Pancreas (tissue), 10 donors: ENCODE measurements at places on chromosomes 7 and 10. TPM values are rescaled to one million over a fixed set of nuclear protein-coding genes. Genes with fewer than 3 reads are reported as not detected.

DNA sequence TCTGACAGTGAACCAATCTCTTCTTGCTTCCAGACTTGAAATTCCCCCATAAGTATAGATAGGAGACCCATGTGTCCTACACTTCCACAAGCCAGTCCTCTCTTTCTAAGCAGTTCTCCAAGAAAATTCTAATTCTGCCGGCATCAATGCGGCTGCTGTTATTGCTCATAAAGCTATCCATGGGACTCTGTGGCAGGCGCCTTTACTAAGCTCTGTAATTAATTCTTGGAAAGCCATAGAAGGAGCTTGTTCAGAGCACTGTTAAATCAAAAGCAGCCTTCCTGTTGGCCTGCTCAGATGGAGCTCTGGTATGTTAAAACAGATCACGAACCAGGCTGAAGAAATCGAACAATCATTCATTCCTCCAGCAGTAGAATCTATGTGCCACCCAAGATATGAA, 244.3 kb upstream of the NFE2L3 start:
- DNase-seq: no peak

DNA sequence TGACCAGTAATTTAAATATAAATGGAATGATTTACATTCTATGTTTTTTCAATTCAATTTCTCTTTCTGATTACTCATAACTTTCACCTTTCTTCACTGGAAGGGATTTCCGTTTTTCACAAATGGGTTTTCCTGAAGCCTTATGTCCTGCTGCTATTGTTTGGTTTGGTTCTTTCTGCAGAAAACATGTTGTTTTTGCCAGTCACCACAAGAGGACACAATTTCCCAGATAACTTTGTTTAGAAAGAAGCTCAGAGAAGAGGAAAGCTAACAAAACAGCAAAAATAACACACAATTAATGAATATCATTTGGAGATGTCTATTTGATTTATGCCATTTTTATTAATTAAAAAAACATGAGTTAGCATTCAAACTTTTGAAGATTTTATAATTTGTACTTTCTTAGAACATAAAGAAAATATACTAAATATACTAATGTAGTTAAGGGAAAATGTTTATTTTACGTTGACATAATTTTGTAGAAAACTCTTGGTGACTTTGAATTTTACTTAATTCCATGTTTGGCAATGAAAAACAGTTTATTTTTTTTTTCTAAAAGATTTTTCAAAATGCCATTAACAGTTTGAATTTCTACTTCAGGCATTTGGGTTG, 4.6 kb upstream of the TWIST1 start:
- DNase-seq: no peak

DNA sequence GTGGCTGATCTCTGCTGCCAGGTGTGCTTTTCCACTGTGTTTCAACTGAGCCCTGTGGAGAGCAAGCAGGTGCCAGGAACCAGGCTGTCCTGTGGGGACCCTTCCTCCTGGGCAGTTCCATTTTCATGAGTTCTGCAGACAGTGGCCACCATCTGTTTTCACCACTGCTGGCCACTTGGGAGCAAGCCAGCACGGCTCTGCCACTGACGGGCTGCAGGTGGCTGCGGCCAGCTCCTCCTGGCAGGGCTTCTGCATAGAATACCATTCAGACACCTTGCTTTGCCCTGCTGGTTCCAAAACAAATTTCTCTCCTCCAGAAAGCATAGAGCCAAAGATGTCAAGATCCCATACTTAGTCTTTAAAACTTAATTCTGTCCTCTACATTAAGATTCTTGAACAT, 48.3 kb downstream of the LANCL2 start:
- DNase-seq: no peak

Gene FGF8
- not detected for polyA plus RNA-seq

Gene KCNMA1
- 9.6 TPM for polyA plus RNA-seq

- DNase-seq: no peak
Measured at GRCh38 chr7:105890290-105890997, 14.0 kb upstream of the ATXN7L1 start.

GRCh38 chr10:28841625-28842024, 164.3 kb downstream of the BAMBI start:
- no peak for DNase-seq

Gene HOXA11
- polyA plus RNA-seq: not detected

DNA sequence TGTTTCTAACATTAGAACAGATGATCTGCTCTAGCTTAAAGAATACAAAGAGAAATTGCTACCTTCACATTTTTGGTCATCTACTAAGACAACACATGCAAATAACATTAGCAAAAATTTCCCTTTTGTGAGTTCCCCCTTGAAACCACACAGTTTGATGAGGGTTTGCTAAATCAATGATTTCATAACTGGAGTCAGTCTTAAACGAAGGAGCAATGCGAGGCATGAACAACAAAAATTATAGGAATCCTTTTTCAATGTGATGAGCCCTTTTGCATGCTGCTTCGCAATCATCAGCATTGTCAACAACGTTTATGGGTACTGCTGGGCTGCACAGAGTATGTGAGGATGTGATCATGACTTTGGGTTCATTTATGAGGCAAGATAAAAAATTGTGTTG, 286.4 kb downstream of the C7orf25 start:
- no peak for DNase-seq

Gene OR6V1
- not detected for polyA plus RNA-seq

- DNase-seq: no peak
Measured at GRCh38 chr10:44264244-44264643, 120.7 kb downstream of the CXCL12 start.

DNA sequence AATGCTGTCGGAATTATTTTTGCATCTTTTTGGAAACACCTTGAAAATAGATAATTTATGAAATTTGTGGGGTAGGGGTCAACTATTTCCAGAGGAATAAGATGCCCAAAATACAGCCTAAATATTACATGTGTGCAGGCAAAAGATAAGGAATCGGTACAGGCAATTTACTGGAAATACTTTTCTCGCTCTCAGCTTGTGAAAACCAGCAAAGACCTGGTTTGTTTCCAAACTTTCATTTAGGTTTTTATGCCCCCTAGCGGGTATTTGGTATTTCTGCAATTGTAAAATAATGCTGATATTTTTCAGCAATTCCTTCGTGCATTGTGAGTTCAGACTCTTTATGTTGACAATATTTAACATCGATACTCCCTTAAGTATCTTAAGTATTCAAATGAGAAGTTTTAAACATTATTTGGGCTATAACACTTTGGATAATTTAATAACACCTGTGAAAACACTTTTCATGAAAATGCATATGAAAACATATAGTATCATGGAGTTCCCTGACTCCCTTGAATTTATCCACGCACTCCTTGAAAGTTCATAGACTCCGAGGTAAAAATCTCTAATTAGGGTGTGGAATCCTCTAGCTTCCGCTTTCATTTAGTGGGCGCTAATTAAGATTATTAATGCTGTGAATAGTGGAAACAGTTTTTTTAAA, 132.4 kb downstream of the TSPAN12 start:
- no peak for DNase-seq

DNA sequence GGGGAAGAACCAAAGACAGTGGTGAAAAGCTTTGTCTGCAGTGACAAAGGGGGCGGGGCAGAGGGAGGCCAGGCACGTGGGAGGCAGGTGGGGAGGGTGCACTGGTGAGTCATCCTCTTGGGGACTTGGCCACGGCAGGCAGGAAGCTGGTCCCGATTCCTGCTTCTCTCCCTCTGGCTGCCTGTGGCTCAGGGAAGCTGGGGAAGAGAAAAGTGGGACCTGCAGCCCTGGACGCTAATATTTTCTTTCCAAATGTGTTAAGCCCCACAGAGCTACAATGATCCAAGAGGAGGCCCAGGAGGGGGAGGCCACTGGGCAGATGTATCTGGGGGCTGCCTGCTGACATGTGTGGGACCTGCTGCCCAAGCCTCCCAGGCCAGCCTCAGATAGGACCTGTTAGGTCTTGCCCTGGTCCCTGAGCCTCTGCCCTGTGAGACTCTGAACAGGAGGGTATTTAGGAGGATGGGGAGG, 231.8 kb downstream of the KCNMA1 start:
- peak; percentile 90 for DNase-seq

DNA sequence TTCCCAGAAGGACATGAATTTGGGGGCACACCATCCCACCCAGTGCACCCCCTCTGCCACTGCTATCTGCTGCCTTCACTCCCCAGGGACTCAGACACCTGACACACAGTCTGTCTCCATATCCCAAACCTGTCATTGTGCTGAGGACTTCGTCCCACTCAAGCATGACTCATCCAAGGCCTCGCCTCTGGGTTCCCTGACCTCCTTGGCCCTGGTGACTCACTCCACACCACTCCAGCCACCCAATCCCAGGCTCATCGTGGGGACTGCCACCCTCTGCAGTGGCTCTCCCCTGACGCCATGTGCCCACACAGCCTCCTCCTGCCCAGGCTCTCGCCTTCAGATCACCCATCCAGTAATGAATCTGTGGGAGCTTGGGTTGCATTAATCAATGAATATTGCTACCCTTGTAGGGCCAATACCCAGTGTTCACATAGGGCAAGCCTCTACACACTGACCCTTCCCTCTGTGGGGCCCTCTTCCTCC, 6.6 kb upstream of the INSIG1 start:
- peak; percentile 43 for DNase-seq

GRCh38 chr7:139562961-139563565, 39.6 kb downstream of the CLEC2L start:
- no peak for DNase-seq

DNA sequence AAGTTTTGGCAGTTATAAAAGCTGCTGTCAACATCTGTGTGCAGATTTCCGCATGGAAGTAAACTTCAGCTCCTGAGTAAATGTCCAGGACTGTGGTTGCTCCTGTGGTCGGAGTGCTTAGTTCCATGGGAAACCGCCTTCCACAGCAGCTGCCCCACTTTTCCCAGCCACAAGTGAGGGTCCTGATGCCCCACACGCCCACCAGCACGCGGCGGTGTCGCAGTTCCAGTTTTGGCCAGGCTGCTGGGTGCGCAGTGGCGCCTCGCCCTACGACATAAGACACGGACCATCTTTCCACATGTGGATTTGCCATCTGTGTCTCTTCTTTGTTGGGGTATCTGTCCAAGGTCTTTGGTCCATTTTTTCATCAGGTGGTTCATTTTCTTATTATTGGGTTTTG, 167.1 kb downstream of the DIP2C start:
- DNase-seq: no peak

DNA sequence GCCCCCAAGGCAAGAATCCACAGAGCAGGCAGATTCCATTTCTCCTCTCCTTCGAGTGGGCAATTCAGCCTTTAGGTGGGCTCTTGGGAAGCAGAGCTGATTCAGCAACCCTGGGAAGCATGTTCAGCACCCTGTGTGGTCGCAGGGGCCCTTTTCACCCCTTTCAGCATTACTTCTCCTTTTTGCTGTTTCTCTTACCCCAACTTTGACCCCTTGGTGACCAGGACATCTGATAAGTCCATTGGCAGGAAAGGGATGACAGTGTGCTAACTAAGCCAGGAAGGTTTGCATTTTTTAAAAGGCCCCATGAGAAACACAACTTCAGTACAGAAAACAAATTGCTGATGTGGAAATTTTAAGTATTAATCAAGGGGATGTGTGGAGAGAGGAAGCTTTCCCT, 283.7 kb upstream of the NRP1 start:
- no peak for DNase-seq

Gene DLX6
- polyA plus RNA-seq: 0.16 TPM

DNA sequence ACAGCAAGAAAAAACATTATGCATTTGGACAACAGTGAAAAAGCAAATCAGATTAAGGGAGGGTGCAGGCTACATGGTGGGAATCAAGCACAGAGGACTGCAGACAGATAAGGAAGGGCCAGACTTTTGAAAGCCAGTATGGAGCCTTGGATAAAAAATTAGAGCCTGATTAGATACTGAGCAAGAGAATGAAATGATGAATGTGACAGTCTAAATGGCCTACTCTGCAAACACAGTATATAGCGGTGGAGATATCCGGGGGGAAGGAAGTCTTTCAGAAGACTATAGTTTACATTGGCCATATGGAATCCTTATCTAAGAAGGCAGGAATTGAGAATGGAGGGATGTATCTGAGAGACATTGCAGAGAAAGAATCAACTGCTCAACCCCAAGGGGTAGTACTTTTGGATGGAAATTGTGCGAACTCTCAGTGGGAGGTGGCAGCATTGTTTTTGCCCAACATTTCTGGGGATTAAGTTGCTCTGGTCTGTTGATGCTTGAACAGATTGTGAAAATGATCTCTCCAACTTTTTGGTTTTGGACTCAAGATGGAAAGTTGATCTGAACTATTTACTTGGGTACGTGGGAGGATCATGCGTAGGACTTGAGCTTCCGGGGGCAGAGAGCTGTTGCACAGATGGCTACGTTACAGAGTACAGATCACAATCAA, 39.4 kb upstream of the CHCHD3 start:
- no peak for DNase-seq

- no peak for DNase-seq
Measured at GRCh38 chr7:124701955-124702354, 63.6 kb downstream of the GPR37 start.

- no peak for DNase-seq
Measured at GRCh38 chr10:60908896-60909295, 35.1 kb downstream of the RHOBTB1 start.

DNA sequence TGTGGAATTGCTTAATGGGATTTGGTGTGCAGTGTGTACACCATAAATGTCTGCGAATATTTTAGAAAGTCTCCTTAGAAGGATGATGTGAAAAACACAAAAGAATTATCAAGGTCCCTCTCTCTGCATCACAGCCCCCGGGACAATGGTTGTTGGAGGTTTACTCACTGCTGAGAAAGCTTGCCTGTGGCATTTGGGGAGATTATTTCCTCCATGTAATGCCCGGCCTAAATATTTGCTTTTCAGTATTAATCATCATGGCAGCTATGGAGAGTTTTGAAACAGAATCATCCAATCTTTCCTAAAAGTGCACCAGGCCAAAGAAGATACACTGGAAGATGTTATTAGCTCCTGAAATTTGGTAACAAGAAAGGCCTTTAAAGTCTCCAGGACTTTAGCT, 113.8 kb upstream of the ADCY1 start:
- DNase-seq: no peak

DNA sequence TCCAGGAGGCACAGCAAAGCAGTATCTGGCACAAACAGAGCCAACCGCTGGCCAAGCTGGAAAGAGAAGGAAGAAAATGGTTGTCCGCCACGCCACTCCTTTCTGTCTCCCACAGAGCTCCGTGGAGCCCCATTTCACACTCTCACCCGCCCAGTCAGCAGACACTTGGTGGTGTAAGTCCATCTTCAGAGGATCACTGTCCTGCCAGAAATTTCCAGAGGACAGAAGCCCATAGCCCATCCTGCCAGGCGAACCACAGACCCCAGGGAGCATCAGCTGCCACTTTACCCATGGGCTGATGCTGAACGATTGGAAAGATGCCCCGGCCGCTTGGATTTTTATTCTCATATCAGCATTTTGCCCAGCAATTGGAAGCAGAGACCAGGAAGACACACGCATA, 144.7 kb upstream of the LYZL2 start:
- no peak for DNase-seq

Gene CACNB2
- polyA plus RNA-seq: 11.1 TPM
